Sciatic nerve (tissue), 2 donors: ENCODE measurements at places on chromosomes 13 and 19.
A peak's percentile ranks its signal among the peaks of the same experiment; 100 is the strongest.

DNA sequence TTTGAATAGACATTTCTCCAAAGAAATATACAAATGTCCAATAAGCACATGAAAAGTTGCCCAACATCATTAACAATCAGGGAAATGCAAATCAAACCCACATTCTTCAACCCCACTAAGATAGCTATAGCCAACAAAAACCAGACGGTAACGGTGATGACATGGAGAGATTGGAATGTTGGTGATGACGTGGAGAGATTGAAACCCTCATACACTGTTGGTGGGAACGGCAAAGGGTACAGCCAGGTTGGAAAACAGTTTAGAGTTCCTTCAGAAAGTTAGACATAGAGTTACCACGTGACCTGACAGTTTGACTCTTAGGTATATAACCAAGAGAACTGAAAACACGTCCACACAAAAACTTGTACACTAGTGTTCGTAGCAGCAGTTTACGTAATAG, 48.1 kb downstream of the TNFRSF19 start:
- no peak for DNase-seq

DNA sequence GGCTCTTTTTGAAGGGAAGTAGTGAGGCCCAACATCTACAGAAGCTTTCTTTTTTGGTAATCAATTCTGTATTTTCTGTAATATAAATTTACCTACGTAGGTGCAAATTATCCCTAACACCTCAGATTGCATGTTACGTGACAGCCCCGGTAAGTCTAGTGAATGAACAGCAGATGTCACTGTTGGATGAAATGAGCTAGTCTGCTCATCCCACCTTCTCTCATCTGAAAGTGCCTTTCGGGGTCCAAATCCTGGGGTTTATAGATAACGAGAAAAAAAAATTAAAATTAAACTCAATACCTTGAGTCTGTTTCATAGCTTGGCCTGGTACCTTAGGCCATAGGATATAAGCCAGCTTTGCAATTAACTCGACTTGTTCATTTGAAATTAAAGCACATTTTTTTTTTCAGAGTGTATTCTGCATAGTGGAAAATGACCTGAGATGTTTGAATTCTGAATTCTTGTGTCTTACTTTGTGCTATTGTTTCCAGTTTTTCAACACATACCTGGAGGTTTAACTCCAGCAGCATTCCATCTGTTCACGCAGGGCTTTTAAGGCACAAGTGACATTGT, 548.2 kb downstream of the GPC5 start:
- DNase-seq, result no peak

DNA sequence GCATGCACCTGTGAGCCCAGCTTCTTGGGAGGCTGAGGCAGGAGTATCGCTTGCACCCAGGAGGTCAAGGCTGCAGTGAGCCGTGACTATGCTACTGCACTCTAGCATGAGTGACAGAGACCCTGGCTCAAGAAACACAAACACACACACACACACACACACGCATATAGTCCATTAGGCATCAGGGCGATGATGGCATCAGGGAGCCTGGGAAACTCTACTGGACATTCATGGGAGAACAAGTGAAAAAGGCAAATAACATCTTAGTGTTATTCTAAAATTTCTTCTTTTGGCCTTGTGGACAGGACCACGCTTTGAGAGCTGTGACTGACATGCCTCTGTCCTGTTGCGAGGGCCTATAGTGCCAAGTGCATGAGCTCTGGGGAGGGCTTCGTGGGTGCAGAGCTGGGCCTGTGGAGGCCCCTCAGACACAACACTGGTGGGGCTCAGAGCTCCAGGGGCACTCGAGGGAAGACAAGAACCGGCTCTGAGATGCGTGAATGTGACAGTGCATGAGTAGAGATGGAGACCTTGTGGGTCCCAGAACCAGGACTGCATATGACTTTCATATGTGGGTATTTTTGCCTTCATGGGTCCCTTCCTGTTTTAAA, 8.0 kb upstream of the USF2 start:
- peak; percentile 36 for DNase-seq

GRCh38 chr13:28671126-28671792, 12.3 kb downstream of the POMP start:
- no peak for DNase-seq

GRCh38 chr19:13830741-13831536, 35.7 kb downstream of the ZSWIM4 start:
- no peak for DNase-seq
